Dorsolateral prefrontal cortex (tissue), 122 donors: ENCODE measurements at places on chromosomes 4 and X. TPM values are rescaled to one million over a fixed set of nuclear protein-coding genes. Genes with fewer than 3 reads are reported as not detected.
A peak's percentile ranks its signal among the peaks of the same experiment; 100 is the strongest.

CXorf65 gene
- total RNA-seq, result not detected

USO1 gene
- total RNA-seq, result 48.8 TPM

DNA sequence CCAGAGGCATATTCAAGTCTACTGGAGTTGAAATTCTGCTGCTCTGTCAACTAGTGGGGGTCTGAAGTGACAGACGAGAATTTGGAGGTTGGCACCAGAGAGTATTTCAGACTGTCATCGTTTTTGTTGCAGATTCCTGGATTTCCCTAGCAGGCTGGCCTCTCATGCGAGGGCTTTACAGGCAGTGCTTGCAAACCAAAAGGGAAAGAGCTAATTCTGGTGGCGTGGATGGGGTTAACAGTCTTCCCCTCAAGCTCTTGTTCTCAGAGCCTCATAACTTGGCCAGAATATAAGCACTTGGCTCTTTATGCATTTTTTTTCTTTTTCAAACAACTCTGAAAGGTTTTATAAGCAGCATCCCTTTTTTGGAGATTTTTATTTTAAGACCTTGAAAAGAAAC, at the start of gene SPARCL1:
Gene SPARCL1 (minus strand): TSS at position 190 of the 400 bp plus-strand sequence. CDS start 29,802 bp downstream, outside the sequence.
- peak; percentile 35 for DNase-seq

DNA sequence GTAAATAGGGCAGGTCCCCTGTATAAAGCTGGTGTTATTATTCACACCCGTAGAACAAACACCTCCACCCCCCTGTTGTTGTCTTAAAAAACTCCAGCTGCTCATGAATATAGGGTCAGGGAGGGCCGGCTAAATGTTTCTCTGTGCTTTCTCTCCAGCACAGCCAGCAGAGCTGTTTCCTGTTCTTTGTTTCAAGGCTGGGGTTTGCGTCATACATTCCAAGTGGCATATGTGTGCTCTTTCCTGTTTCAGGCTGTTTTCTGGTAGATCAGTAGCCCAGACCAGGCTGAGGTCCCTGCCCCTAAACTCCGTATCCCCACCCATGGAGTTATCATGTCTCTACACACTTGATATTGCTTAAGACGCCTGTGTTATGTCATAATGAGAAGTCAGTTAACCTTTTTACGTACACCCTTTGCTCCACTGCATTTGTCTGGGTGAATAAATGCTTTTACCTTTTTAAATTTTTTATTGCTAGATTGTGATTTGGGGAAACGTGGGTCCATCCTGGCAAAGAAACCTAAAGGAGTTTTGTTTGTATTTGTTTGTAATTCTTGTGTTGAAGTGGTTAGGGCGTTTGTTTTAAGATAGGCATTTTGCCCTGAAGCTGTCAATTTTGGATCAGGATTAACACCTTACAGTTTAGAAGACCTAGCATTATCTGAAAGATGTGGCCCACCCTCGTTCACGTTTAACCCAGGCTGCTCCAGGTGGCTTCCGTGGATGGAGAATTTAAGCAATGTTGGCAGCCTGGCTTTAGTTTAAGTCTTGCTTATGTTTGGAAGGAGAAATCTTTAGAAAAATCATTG, 3.3 kb downstream of the KLF3 start:
- peak; percentile 48 for DNase-seq

GRCh38 chrX:104679175-104679574, 113.2 kb downstream of the IL1RAPL2 start:
- no peak for DNase-seq

ALPK1 gene
- total RNA-seq, result 13.1 TPM

EXOC1L gene
- total RNA-seq, result not detected

DNA sequence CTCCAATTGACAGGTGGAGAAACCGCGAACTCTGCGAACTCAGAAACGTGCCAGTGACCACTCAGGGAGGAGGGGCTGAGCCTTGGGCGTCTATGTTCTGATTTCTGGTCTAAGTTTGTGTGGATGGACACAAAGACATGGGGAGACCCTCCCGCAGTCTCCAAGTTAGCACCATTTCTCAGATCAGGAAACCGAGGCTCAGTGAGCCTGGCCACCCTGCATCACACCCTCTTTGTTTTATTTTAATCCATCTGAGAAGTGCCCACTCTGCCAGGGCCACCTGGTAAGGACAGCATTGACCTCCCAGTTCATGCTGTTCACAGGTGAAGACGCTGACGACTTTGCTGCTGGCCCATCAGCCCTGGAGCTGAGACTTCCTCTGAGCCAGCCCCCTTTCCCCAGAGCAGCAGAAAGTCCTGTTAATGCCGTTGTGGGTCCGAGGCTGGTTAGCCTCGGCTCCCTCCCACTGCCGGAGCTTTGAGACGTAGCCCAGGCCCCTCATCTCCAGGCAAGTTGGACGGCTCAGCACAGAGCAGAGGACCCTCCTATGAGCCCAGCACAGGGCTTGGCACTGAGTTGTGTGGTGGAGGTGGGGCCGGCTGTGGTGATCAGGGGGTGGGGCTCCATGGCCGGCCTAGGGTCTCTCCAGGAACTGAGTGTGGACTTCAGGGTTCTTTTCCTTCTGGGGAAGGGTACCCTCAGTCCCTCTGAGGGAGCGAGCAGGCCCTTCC, 43.7 kb downstream of the PSAPL1 start:
- no peak for DNase-seq

BMP3 gene
- 1.1 TPM for total RNA-seq

SMR3B gene
- total RNA-seq, result not detected

TRIM61 gene
- total RNA-seq, result 2.1 TPM

PIGA gene
- 12.3 TPM for total RNA-seq

SSX2 gene
- total RNA-seq, result not detected

- no peak for DNase-seq
Observed at GRCh38 chr4:74262522-74262921, 45.7 kb upstream of the EPGN start.

PITX2 gene
- total RNA-seq, result not detected

BGN gene
- total RNA-seq, result 61.9 TPM

- DNase-seq, result no peak
Observed at GRCh38 chr4:48831532-48832030, 693 bp downstream of the OCIAD1 start.

GRCh38 chr4:1855333-1856070, 454 bp downstream of the LETM1 start:
- DNase-seq, result no peak

DNA sequence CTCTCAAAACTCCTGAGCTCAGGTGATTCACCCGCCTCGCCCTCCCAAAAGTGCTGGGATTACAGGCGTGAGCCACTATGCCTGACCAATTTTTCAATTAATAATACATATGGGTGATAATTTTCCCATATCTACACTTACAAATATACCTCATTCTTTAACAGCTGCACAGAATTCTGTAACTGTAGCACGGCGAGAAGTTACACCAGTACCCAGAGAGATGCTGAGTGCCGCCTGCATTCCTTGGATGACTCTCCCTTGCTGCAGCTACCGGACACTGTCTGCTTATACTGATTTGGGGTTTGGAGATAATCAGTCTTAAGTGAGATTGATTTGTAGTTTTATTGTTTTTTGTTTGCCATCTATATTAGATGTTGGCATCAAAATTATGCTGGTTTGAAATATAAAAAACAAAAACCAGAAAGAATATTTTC, 5.8 kb downstream of the TIFA start:
- DNase-seq, result no peak

DNA sequence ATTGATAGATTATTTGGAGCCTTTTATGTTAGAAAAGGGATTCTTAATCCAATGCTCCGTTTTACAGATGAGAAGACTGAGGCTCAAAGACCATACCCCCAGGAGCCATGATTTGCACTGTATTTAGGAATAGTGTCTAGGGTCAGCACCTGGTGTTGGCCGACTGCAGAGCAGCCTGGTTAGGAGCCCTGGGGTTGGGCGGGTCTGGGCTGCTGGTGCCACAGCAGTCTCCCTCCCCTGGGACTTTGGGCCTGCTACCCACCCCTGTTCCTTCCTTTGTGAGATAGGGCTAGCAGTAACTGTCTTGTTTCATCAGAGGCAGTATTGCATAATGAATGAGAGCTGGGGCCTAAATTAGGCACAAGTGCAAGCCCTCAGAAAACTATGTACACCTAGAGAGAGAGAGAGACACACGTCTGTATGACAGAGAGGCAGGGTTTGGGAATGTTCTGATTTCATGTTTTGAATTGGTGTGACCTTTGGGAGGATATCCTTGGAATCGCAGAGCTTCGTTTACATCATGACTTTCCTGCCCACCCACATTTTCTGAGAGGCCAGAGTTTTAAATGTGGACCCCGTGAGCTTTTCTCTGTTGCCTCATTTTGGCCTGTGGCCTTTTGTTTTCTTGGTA, 111.7 kb downstream of the PTTG2 start:
- DNase-seq, result no peak

CDKN2AIP gene
- 14.8 TPM for total RNA-seq

DNA sequence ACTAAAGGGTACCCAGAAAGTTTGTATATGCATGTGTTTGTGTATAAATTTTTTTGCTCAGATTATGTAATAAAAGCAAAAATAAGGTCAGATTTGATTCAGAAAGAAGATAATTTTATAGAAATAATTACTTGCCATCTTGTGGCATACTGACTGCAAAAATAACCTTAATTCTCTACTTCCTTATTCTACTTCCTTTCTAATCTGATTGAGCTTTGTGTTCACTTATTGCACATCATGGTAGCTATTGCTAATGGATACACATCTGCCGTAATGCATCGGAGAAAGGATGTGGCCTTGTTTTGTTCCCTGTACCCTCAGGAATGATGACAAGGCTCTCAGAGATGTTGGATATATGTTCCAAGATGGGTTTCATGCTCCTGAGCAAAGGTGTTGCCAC, 10.5 kb upstream of the GNPDA2 start:
- DNase-seq, result no peak

- DNase-seq, result no peak
Observed at GRCh38 chr4:84879651-84880200, 86.8 kb downstream of the WDFY3 start.

MAOA gene
- total RNA-seq, result 31.9 TPM

DNA sequence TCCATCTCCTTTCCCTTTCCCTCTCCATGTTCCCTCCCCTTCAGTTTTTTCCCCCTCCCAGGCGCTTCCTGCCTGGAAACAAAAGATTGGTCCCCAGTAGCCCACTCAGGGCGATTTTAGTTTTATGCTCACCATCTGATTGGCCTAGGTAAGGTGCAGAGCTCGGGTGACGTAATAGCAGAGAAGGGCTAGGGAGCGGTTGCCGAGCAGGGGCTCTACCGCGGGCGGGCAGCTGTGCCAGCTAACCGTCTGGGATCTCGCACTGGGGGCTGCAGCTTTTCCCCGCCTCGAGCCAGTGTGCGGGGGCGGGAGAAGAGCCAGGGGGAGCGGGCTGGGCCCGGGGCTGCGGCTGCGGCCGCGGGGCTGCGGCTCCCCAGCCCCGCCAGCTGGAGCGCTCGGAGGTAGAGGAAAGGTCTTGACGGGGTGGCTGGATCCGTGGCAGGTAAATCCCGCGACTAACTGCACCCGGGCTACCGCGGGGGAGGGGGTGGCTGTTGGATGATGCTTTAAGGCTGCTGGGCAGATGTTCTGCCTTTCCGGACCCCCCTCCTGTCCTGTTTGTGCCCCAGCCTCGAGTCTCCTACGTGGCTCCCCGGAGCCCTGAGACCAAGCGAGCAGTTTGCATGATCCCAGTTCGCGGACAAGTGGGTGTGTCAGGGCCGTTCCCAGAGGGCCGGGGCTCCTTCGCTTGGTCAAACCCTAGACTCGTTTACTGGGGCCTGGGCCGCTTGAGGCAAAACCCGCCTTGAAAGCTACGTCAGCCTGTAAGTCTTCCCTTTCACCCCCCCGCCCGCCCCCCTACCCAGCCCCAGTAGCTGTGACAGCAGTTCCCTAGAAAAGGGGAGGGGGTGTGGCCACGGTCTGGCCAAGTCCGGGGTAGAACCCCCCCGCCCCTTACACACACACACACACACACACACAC, at the start of gene PAK3:
Gene PAK3 (plus strand): TSS at position 218 of the 922 bp plus-strand sequence. CDS start 26,913 bp downstream, outside the sequence.
- DNase-seq, result peak; percentile 33

- no peak for DNase-seq
Observed at GRCh38 chrX:18491587-18492340, 66.4 kb downstream of the CDKL5 start.

KLHL13 gene
- total RNA-seq, result 8.9 TPM
